Nasal cavity respiratory epithelium epithelial cell of viscerocranial mucosa (primary cell): ENCODE measurements at places on chromosomes 3 and 15. TPM values are rescaled to one million over a fixed set of nuclear protein-coding genes. Genes with fewer than 3 reads are reported as not detected.

Gene GANC
- 13.0 and 18.8 TPM in 2 replicates for total RNA-seq

Gene IL17RB
- under 0.01 and 0.07 TPM in 2 replicates for total RNA-seq

Gene TTC23
- total RNA-seq, result 14.4 and 30.5 TPM in 2 replicates

Gene HRG
- total RNA-seq, result not detected in 2 replicates

Gene CACNA1D
- total RNA-seq, result under 0.01 and 0.14 TPM in 2 replicates

Gene RPUSD2
- total RNA-seq, result 15.4 and 16.0 TPM in 2 replicates

Gene MNS1
- not detected in 2 replicates for total RNA-seq
